ENCODE measurements at places on chromosomes 13 and 19.

DNA sequence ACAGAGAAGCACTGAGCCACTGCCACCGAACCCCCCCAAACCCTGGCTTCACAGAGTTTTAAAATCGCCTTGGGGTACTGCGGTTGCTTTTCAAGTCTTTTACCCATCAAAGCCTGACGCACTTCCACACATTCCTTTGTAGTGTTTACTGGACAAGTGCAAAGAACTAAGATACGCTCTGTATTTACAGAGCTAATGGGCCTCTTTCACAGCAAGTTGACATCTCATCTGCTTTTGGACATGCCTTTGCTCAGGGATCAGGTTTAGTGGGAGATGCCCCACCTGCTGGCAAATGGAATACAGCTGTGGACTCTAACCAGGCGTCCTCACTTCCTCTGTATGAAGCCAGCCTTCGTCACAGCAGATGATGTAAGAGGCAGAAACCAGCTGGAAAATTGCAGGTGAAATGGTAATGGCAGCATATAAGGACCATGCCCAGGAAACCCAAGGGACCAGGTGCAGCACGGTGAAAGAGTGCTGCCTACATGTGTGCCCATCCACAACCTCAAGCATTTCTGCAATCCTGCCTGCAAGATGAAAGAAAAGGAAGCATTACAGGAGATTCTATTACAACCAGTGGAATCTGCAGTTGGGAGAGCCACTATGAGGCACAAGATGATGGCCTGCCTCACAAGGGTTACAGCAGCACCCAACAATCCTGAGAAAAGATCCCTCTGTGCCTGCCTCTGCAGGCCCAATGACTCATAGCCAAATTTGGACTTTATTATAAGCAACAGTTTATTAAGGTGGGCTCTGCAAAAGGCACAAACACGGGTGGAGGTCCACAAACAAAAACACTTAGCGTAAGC is 34.7 kb downstream of the BRD4 start:
- no peak for DNase-seq

DNA sequence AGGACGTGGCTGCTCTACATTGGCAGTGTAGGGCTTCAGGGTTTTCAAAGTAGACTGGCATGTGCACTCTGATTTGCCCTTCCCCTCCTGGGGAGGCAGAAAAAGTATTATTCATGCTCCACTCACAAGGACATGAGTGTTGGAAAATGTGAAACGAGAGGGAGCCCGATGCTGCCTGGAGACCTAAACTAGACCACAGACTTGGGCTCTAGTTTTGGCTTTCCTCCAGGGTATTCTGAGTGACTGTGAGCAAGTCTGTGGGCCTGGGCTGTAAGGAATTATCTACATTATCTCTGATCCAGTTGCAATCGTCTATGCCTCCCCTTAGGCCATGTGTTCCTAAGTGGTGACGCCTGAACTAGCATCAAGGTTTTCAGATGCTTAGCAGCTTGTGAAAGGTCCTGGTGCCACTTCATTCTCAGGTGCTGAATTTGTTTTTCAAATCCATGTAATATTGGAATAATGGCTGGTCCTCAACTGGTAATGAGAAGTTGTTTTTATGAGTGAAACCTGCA is 55.0 kb downstream of the MRPL57 start:
- no peak for DNase-seq

DNA sequence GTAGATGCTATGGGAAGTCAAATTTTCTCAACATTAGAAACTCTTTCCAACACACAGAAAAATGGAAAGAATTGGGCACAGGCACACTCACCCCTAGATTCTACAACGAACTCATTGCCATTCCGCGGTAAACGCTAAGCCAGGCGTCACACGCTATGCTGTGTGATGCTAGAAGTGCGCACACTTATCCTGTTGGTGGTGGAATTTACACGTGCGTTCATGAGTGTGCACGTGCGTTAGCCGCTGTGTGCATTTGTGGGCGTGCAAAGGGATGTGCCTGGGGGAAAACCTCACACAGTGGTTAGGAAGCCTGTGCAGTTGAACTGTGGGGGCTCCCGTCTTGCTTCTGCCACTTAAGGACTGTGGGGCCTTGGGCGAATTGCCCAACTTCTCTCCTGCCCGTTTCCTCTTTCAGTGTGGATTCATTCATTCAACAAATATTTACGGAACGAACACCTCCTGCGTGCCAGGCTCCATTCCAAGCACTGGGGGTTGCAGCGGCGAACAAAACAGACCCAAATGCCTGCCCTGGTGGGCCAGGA is 7.7 kb downstream of the NFILZ start:
- DNase-seq, result no peak

GRCh38 chr19:3723883-3724282 is 15.7 kb downstream of the TJP3 start:
- DNase-seq, result no peak

- DNase-seq, result no peak
These were observed 89.9 kb downstream of the MZT1 start for GRCh38 chr13:72637561-72637960.

- DNase-seq, result no peak
These were observed 4.4 kb downstream of the TRIR start for GRCh38 chr19:12730064-12730463.
